ENCODE measurements at places on chromosomes 1 and 21. TPM values are rescaled to one million over a fixed set of nuclear protein-coding genes. Genes with fewer than 3 reads are reported as not detected.

DNA sequence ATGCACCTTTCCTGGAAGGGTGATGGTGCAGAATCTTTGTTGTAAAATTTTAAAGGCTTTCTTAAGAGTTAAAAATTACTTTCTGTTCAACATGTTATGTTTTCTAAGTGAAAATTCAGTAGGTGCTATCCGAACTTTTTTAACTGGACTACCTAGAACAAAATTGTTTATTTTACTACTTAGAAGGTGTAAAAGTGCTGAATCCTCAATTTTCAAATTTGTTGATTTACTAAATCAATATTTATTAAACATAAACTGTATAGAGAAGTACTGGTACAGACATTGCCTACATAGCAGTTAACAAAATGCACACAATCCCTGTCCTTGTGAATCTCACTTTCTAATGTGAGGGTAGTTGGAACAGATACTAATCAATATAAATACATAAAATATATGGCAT lies 277.5 kb downstream of the CTH start:
- DNase-seq, result no peak

GRCh38 chr1:214623430-214623829 lies 20.4 kb downstream of the CENPF start:
- no peak for DNase-seq

Gene ELF3
- 43.8 TPM for polyA plus RNA-seq

- no peak for DNase-seq
Measured at GRCh38 chr1:230087028-230087716, 20.1 kb downstream of the GALNT2 start.

DNA sequence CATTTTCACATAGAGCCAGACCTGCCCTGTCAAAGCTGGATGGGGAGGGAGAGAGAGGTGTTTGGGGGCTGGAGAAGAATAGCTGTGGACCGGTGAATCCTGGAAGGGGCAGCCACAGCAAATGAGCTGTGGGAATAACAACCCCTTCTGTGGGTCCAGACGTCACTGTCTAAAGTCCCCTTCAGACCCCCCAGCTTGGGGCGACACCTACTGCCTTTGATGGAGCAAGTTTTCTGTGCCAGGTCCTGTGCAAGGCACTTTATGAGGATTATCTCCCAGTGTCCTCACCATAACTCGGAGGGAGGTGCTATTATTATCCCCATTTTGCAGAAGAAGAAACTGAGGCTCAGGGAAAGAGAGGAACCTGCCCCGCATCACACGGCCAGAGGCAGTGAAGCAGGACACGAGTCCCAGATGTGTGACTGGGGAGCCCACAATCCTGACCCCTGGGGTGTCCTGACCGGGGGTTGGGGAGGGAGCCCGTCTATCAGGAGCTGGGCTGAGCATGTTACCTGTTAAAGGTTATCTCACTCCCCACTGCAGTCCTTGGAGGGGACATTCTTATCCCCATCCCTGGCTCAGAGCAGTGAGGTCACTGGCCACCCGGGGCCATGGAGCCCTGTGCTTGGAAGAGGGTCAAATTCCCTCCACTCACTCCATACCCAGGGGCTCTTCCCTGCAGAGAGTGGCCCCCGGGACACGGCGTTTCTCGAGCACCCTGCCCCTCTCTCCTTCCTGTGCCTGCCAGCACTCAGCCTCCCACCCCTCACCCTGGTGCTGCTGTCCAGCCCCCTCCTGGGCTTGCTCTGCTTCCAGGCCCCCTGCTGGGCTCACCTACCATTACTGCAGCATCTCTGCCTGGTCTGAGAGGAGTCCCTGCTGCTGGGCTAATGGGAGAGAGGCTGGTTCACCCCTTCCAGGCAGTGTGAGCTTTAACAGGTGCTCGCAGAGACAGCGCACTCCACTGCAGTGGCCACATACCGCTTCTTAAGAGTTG lies 132.9 kb downstream of the PTPRU start:
- no peak for DNase-seq

GRCh38 chr1:33320619-33321165 lies at the start of gene A3GALT2:
Gene A3GALT2, minus strand, starts transcription at chr1:33321098. Its CDS starts 0 bp downstream, at chr1:33321098.
- no peak for DNase-seq

DNA sequence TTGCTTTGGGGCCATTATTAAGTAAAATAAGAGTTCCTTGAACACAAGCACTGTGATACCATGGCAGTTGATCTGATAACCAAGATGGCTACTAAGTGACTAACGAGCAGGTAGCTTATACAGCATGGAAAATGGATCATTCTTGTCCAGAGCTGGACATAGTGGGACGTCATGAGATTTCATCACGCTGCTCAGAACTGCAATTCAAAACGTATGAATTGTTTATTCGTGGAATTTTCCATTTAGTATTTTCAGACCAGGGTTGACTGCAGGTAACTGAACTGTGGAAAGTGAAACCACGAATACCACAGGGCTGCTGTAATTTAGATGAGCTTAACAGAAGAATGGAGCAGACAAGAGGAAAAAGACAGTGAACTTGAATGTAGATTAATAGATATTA lies 38.9 kb downstream of the CCDC18 start:
- DNase-seq, result no peak

Gene BRDT
- 0.36 TPM for polyA plus RNA-seq
